ENCODE measurements at places on chromosomes 2 and 18. TPM values are rescaled to one million over a fixed set of nuclear protein-coding genes. Genes with fewer than 3 reads are reported as not detected.
A peak's percentile ranks its signal among the peaks of the same experiment; 100 is the strongest.

GRCh38 chr2:96773922-96774321 lies 13.2 kb downstream of the CNNM4 start:
- peak; percentile 67 for DNase-seq

DNA sequence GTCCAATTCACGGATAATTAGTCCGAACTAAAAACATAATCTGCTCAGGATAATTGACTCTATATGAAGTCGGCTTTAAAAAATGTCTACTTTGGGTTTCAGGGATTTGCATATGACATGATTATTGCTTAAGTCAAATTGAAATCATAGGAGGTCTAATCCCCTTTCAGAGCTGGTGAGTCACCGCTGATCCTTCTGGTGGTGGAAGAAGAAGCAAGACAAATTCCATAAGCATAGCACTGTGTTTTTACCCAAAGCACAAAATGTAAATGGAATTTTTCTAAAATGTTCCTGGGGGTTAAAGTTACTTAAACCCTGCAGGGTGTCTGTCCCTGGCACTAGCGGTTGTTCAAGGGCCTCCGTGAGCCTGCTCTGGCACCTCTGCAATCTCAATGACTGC lies 460.2 kb downstream of the LRATD1 start:
- no peak for DNase-seq

- DNase-seq = no peak
These were observed 489.3 kb downstream of the TSN start for GRCh38 chr2:122244598-122245229.

- DNase-seq = no peak
These were observed 172.2 kb upstream of the HAAO start for GRCh38 chr2:42964439-42965083.

GRCh38 chr2:7071916-7072556 lies 154.8 kb downstream of the RNF144A start:
- DNase-seq = no peak

- no peak for DNase-seq
These were observed 34.9 kb downstream of the HDAC4 start for GRCh38 chr2:239365782-239366435.

DNA sequence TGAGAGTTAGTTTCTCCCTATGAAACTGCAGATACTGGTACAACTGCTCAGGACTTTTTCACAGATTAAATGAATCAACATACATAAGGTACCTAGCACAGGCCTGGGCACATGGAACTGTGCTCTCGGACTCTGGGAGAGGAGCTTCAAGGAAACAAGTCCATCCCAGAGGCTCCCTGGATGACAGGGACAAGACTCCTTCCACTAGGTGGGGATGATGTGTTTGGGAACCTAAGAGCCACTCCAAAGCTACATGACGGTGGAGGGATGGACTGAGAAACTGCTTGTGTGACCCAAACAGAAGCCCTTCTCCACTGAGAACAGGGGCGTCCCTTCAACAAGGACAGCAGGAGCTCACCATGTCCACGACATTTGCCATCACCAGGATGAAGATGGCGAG lies 37.1 kb downstream of the CENPO start:
- DNase-seq = no peak

GRCh38 chr2:3480352-3481010 lies 38.9 kb downstream of the ADI1 start:
- no peak for DNase-seq

DNA sequence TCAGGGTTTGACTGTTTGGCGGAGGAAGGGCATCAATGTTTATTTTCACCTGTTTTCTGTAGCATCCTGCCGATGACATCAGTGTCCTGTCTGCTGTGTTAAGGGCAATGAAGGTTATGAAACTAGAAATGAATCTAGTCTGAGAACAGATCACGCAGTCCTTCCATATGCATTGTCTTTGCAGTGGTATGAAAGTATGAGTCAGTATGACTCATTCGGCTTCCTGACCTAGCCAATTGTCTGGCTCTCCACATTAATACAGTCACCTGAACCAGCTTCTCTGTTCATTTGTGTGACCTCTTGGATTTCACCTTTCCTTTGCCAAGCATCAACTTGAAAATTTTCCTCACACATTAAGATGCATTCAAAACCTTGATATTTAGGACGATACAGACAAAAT lies 353.8 kb downstream of the RND3 start:
- DNase-seq = no peak

DNA sequence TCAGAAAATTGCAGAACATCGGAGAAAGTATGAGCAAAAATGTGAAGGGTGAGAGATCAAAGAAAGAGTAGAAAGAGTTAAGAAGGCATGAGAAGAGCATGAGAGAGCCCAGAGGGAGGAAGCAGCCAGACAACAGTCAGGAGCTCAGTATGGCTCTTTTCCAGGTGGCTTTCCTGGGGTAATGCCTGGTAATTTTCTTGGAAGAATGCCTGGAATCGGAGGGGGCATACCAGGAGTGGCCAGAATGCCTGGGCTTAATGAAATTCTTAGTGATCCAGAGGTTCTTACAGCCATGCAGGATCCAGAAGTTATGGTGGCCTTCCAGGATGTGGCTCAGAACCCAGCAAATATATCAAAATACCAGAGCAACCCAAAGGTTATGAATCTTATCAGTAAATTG lies 271.8 kb upstream of the TFPI start:
- DNase-seq = no peak

- peak; percentile 42 for DNase-seq
These were observed 11.1 kb downstream of the AMMECR1L start for GRCh38 chr2:127874378-127875269.

DNA sequence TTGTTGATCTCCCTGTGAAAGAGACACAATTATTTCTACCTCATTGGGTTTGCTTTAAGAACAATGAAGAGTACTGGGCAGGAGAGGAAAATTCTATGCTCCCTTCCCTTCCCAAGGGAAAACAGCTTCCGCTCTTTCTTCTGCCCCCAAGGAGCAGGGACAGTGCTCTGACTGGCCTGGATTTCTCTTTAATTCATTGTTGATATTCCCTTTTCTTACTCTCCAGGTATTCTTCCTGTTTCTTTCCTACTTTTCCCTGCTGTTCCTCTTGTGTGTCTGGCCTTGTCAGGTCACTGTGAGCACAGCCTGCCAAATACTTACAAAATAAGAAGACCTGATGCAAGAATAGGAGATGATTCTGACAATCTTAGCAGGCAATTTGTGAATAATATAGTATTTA lies 49.6 kb upstream of the SPAG16 start:
- DNase-seq = no peak

DNA sequence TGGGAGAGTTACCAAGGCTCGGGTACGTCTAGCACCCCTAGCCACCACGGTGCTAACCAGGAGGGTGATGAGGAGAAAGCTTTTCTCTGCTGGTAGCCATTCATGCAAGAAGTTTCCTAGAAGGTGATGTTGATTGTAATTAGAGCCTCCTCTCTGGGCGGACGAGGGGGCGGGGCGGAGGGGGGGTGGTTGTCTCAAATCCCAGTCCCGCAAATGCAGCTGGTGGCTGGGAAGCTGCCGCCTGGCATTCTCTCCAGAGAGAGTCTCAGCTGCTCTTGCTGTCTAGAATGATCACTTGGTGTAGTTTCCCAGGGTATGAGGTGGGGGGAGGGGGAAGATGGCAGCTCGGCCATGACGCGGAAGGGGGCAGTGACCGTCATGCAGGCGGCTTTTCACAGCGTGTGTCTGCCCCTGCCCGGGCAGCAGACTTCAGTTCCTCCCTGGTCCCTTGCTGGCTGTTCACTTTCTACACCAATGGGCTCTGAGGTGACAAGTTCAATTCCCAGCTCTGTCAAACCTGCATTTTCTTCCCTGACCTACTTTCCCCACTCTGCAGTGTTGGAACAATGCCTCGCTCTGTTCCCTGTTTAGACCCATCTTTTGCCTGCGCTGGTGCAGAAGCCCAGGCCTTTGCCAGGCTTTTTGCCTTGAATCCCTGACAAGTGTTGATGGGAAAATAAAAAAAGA lies 61.5 kb upstream of the KLF7 start:
- DNase-seq = no peak

DNA sequence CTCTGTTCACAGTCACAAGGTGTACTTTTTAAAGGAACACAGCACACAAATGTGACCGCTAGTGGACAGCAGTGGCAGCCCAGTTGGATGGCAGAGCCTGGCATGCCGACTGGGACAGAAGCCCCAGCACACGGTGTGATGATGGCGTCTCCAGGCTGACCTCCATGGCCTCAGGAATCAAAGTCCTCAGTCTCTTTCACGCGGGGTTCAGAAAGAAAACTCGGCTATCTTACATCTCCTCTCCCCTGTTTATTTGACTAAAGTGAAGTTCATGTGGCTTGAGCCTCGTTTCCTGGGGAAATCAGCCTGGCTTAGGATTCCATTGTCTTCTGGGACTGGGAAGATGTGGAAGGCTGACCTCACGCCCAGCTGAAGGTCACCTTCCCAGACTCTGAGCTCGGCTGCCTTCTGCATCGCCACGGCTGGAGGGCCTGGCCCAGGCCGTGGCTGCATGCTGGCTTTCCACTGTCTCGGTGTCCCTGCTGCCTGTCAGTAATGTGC lies 56.1 kb downstream of the ASAP2 start:
- no peak for DNase-seq

GRCh38 chr2:237283131-237283928 lies 130.6 kb downstream of the COL6A3 start:
- DNase-seq = no peak

DNA sequence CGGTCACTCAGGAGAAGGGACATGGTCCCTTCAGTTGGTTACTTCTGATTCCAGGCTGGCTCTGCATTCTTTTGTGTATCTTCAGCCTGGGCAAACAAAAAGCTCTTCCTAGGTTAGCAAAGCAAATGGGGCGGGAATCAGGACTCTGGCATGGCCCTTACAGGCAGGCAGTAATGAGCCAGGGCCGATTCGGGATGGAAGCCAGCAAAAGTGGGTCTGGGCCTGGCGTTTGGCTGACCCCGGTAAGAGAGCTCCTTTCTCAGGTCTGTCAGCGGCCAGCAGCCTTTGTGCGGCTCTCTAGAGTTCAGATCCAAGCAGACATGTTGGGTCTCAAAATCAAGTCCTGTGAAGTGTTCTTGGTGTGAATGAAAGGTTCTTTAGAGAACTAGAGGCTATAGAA lies 81.5 kb upstream of the EML6 start:
- DNase-seq = no peak

DNA sequence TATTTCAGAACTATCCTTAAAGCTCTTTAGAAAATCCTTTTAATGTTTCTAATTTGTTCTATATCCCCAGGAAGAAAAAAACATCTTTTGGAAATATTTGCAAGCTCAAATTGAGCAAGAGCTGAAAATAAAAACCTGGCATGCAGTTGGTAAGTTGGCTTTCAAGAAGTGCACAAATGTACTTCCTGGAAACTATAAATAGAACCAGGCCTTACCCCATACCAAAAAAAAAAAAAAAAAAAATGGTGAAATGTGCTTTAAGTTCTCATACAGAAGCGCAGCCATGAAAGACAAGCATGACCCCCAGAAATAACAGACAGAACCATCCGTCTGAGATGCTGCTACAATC lies 178.5 kb downstream of the HDAC4 start:
- DNase-seq = no peak

- no peak for DNase-seq
These were observed 269.7 kb upstream of the SLC8A1 start for GRCh38 chr2:40721595-40721994.

KCNG3 gene
- total RNA-seq = 0.21 TPM

FBLN7 gene
- total RNA-seq = 0.91 TPM

BARD1 gene
- total RNA-seq = 57.1 TPM

ERBB4 gene
- not detected for total RNA-seq
